ENCODE measurements at places on chromosomes 1 and 21.

DNA sequence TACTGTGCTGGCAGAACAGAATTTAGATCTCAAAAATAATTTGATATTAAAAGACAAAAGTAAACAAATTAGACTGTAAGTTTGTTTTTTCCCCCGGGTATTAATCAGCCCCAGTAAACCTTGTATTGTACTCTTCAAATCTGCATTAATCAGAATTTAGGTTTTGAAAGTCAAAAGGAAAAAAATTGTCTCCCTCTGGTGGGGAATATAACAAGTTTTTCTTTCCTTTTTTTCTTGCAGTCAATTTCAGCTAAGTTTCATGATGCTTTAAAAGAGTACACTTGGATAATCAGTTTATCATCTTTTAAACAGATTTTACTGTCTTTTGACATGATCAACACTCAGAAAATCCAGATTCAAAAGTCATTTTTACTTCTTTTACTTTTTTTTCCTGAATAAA is 134.5 kb upstream of the PKN2 start:
- H3K36me3 ChIP-seq, result no peaks in the 10 kb centered on the region
- DNase-seq, result no peak
- H3K27ac ChIP-seq, result no peak overlapping the region
- H3K4me3 ChIP-seq, result no peak overlapping the region

- no peak for DNase-seq
- no peaks in the 10 kb centered on the region for H3K27me3 ChIP-seq
- H3K36me3 ChIP-seq, result no peaks in the 10 kb centered on the region
- no peaks in the 10 kb centered on the region for H3K4me1 ChIP-seq
- H3K4me3 ChIP-seq, result no peak overlapping the region
- H3K27ac ChIP-seq, result no peak overlapping the region
Measured at GRCh38 chr1:51663721-51664120, 46.8 kb downstream of the OSBPL9 start.

GRCh38 chr1:27538793-27539192 is 48.8 kb upstream of the WASF2 start:
- no peak overlapping the region for H3K4me3 ChIP-seq
- H3K27ac ChIP-seq, result no peak overlapping the region
- H3K36me3 ChIP-seq, result no peaks in the 10 kb centered on the region

GRCh38 chr1:22737374-22738068 is 26.9 kb downstream of the EPHB2 start:
- no peaks in the 10 kb centered on the region for H3K36me3 ChIP-seq
- H3K4me3 ChIP-seq, result no peak overlapping the region
- H3K27me3 ChIP-seq, result peaks cover 9% of the 10 kb centered on the region
- no peak for DNase-seq
- no peaks in the 10 kb centered on the region for H3K4me1 ChIP-seq

DNA sequence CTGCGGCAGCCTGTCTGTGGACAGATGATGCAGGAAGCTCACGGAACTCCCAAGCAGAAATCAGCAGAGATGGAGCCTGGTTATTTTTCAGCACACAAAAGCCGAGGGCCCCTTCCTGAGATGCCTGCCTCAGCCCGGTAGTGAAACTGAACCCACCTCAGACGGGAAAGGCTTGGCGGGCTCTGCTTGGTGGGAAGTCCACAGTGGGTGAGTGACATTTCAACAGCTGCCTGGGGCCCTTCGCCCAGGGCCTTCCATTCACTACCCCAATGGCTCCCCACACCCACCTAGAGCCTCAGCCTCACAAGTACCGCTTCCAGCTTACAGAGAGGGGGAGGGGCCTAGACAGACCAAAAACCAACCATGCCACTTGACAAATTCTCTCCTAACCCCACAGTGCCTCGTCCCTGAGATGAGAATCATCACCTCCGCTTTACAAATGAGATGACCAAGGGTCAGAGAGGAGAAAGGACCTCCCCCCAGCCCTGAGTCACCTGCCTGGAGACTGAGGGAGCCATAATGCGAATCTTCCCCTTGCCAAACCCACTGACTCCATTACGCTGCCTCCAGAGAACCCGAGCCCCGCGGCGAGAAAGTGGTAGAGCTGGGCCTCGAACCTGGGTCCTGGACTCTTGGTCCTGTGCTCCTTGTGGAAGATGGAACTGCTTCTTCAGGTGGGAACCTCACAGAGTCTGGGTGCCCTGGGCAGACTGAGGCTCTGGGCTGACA is 3.4 kb upstream of the ECE1 start:
- DNase-seq, result peak; percentile 93
- H3K4me3 ChIP-seq, result peak overlapping the region; percentile 75
- H3K4me1 ChIP-seq, result peaks cover 79% of the 10 kb centered on the region
- H3K27ac ChIP-seq, result peak overlapping the region; percentile 99
- H3K27me3 ChIP-seq, result no peaks in the 10 kb centered on the region
